ENCODE measurements at places on chromosomes 13 and 19. TPM values are rescaled to one million over a fixed set of nuclear protein-coding genes. Genes with fewer than 3 reads are reported as not detected.

DNA sequence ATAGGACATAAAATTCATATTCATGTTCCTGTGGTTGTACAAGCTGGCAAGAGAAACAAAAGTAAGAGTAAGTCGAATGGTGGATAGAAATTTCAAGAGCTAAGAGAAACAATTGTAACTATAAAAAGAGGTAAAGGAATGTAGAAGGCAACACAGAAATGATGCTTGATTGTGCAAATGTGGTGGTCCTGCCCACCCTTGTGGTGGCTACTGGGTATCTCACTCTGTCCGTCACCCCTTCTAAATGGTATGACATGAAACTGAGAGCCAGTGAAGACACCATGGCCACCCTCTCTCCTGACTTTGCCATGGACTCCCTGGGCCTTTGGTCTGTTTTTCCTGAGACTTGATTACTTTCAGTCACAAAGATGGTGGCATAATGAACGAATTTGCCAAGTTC, 925.9 kb upstream of the SLITRK6 start:
- DNase-seq, result no peak

- no peak for DNase-seq
Measured at GRCh38 chr13:79590394-79590676, 109.4 kb downstream of the NDFIP2 start.

Gene FGF22
- total RNA-seq, result not detected

GRCh38 chr13:108902405-108903155, 273.2 kb downstream of the MYO16 start:
- DNase-seq, result no peak

DNA sequence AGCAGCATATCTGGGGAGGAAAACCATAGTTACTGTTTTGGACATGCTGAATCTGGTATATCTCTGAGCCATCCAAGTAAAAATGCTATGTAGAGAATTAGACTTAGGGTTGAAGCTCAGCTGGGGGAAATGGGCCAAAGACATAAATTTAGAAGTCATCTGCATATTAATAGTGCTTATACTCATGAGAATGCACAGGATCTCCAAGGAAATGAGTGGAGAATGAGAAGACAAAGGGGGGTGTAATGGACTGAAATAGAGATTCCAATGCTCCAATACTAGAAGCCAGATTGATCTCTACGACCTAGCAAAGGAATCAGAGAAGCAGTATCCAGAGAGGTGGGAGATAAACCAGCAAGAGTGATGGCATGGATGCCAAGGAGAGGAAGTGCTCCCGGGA, 10.3 kb upstream of the FAM124A start:
- no peak for DNase-seq

Gene FGF14
- not detected for total RNA-seq

- DNase-seq, result peak; percentile 72
Measured at GRCh38 chr13:24220086-24220703, 59.7 kb downstream of the SPATA13 start.

Gene LIG1
- 195 TPM for total RNA-seq

Gene ZNF540
- 1.0 TPM for total RNA-seq

Gene ADM5
- total RNA-seq, result 1.8 TPM

Gene HPN
- total RNA-seq, result not detected

DNA sequence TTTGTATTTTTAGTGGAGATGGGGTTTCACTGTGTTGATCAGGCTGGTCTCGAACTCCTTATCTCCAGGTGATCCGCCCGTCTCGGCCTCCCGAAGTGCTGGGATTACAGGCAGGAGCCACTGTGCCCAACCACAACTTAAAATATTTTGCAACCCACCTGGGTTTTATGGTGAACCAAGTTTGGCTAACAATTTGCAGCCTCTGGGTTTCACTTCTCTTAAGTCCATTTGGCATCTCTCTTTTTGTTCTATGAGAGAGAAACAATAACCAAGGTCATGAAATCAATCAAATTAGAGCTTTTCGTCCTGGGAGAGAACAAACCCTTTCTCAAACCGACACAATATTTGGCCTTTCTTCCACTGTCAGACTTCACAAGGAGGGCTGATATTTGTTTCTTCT, 5.6 kb upstream of the SMAD9 start:
- no peak for DNase-seq

- no peak for DNase-seq
Measured at GRCh38 chr19:8367327-8368001, 3.5 kb downstream of the ANGPTL4 start.

DNA sequence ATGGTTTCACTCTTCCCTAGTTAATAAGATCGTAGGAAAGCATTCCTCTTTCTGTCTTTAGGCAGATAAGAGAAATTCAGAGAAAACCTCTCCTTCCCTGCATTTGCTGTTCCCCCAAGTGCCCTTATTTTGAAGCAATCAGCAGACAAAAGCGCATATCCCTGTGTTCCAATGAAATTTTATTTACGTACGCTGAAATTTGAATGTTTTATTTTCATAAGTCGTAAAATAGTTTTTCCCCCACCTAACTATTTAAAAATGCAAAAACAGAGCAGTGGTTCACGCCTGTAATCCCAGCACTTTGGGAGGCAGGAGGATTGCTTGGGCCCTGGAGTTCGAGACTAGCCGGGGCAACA, 17.2 kb upstream of the MRI1 start:
- no peak for DNase-seq

- DNase-seq, result no peak
Measured at GRCh38 chr19:2624537-2625091, 77.9 kb downstream of the GNG7 start.

GRCh38 chr13:43528992-43529391, 257.8 kb downstream of the ENOX1 start:
- DNase-seq, result no peak

- no peak for DNase-seq
Measured at GRCh38 chr13:48532256-48532505, 699 bp downstream of the RCBTB2 start.

DNA sequence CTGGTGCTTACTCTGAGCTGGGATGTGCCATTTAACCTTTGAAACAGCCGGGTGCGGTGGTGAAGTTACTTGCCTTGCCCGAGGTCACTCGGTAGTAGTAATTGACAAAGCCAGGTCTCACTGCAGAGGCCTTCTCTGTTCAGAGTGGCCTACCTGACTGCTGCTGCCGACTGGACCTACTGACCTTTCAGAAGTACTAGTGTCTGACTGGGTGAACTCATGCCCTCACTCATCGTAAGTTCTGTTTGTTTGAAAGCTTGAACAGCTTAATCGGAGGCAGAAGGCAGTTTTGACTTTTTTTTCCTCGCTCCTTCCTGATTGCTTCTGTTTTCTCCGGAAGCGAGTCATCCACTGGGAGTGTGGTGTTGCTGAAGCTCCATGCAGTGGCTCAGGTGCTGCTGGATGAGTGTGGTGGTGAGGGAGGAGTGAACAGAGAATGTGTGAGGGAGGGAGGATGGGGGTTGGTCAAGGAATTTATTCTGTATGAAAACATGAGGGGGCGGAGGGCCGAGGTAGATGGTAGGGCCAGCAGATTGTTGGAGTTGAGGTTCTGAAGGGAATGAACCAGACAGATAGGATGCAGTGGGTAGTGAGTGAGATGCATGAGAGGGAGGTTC, 2.7 kb downstream of the SPINT2 start:
- no peak for DNase-seq

- DNase-seq, result peak; percentile 17
Measured at GRCh38 chr19:13102416-13102665, 317 bp downstream of the LYL1 start.

Gene GPR4
- total RNA-seq, result not detected

- DNase-seq, result no peak
Measured at GRCh38 chr13:32214071-32214470, 101.1 kb downstream of the ZAR1L start.

DNA sequence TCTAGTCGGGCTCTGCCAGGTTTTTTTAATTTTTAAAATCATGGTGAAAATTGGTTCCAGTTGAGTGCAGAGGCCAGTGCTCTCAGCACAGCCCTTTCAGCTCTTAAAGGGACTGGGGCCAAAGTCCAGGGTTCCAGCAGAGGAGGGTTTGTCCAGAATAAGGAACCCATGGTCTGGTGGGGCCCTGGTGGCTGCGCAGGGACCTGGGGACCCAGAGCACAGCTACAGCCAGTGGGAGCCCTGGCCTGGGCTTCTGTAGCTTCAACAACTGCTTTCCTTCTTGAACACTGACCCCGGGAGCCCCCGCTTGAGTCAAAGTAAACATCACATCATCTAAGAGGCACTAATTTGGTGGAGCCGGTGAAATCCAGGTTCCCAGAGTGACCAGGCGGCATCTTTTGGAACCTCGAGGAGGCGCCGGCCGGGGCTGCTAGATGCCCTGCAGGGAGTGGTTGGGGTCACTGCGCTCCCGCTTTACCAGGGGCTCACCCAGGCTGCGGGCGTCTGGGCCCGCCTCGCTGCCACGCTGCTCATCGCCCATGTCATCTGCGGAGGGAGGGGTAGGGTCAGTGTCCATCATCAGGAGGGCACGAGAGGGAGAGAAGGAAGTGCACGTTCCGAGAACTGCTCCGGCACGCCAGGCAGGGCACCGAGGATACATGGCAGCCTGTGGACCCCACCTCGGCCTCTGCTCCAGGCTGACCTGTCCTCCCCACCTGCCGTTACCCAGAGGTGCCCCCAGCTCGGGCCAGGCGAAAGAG, 16.6 kb upstream of the RANBP3 start:
- DNase-seq, result no peak

Gene B3GNT8
- total RNA-seq, result not detected

Gene GRIN2D
- total RNA-seq, result 0.05 TPM

GRCh38 chr13:52804202-52804641, 44.2 kb downstream of the PCDH8 start:
- no peak for DNase-seq

Gene ZNF132
- total RNA-seq, result 2.9 TPM

GRCh38 chr19:37333457-37333856, 37.4 kb upstream of the ZNF527 start:
- no peak for DNase-seq

Gene GSX1
- not detected for total RNA-seq

DNA sequence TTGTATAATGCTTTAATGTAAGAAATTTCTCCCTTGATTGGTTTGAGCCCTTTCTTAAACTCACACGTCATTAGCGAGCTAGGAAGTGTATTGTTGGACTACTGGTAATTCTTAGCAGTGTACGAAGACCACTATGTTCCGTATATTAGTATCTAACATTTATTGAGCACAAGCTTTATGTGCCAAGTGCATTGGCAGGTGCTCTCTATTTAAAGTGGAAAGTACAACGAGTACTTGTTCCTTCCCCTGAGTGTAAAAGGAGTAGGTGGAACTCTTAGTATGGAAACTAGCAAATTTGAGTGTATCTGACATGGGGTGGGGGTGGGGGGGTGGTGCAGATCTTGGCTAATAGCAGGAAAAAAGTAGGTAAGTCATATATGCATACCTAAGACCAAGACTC, 594.7 kb downstream of the FGF9 start:
- DNase-seq, result no peak

Gene NLRP5
- total RNA-seq, result not detected

Gene WDR88
- not detected for total RNA-seq

All from activated naive CD4-positive, alpha-beta T cell treated with anti-CD3 and anti-CD28 coated beads for 36 hours (primary cell).